ENCODE measurements at places on chromosomes 4 and X.

- no peak for DNase-seq
These were observed 988.7 kb downstream of the FAM133A start for GRCh38 chrX:94662689-94663088.

GRCh38 chr4:40550948-40551462 is 78.7 kb downstream of the RBM47 start:
- DNase-seq, result no peak

DNA sequence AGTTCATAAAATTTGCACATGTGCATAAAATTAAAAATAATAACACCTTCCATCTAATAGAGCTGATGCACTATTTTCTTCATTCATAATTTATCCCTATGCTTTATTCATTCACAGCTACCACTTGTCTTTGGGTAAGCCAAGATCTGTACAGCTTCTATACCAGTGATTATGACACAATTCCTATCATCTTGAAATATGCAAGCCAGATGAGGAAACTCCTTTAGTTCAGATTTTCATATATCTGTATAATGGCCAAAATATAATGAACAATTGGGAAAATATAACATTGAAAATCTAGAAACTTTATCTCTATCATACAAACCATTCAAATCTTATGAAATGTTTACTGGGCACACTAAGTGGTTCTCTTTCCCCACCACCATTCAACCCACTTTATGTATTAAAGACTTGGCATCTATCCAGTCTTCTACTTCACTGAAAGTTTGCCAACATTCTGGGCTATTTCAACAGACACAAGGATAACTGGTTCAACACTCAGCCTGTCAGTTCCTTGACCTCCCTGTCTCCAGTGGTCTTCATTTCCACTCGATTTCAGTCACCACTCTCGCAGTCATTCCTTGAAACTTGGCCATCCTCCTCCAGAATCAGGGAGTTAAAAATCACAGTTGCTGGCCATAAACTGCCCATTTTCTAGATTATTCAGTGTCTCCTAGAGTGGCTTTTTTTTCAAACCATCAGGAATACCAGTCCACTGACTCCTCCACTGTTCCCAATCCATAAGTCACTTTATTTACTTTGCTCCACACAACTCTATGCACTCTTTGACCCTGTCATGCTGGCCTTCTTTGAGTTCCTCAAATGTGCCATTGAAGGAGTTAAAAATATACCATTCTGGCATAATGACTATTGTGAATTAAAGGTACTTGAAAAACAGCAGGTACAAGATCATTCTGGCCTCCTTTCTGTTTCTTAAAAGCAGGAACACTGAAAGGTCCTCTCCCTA is 85.5 kb downstream of the CAMK2D start:
- no peak for DNase-seq

DNA sequence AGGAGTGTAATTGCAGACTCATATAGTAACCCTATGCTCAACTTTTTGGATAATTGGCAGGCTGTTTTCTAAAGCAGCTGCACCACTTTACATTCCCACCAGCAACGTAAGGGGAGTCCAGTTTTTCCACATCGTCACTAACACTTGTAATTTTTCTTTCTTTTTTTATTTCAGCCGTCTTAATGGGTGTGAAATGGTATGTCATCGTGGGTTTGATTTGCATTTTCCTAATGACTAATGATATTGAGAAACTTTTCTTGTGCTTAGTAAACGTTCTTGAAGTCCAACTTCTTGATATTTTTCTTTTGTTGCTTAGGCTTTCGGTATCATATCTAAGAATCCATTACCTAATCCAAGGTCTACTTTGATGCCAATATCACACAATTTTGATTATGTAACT is 95.3 kb upstream of the IL1RAPL1 start:
- no peak for DNase-seq

DNA sequence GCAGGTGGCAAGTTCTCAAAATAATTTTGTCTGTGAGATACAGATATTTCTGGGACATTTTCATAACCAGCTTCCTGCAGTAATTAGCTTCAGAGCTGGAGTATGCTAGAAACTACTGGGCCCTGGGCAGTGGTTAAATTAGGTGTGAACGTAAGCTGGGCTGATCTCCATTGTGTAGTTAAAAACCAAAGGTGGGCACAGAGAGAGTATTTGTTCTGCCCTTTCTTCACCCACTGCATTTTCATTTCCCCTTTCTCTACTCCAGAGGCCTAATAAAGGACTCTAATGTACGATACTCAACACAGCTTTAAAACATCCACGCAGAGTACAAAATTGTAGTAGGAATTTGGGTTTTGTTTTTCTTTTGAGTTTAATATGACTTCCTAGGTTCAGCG is 252.7 kb downstream of the SPRY1 start:
- no peak for DNase-seq

Data from suprapubic skin (tissue), 4 donors.